Bone marrow (tissue), 2 donors: ENCODE measurements at places on chromosomes 3 and 15.

- no peak for DNase-seq
Measured at GRCh38 chr3:173624086-173624485, 226.5 kb downstream of the NLGN1 start.

DNA sequence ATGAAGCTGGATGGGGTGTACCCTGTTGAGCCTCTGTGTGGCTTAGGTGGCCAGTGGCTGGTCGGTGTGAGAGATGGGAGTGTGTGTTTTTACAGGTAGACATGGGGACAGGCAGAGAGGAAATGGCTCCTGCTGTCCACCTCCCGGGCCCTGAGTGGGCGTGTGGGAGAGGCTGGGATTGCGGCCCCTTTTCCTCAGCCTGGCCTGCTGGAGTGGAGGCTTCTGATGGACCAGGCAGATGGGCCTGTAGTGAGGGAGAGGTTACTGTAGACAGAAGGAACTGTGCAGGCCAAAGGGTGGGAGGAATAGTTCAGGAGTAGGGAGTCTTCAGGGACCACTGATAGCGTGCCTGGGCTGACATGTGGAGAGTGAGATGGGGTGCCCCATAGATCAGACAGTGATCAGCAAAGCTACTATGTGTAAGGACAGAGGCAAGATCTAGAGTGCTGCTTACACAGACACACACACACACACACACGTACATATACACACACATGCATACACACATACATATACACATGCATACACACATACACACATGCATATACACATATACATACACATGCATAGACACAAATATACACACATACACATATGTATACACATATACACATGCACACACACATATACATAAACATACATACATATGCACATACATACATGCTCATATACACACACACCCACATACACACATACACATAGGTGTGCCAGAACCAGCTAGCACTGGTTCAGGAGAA, 26.4 kb downstream of the ACAA1 start:
- no peak for DNase-seq

DNA sequence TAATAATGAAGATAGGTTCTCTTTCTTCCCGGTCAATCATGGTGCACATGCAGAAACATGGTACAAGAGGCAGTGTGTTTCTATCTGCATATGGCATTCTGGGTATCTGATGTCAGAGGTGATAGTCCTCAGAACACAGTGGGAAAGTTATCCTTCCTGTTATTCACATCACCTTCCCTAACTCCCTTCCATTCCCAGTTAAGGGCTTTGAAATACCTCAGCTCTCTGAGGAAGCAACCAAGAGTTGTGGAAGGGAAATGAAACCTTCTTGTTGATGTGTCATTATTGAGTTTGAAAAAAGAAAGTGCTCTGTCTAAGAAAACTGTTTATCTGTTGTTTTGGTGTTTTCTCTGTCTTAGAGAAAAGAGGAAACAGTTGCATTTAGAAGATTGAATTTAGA, 21.9 kb upstream of the P2RY13 start:
- peak; percentile 62 for DNase-seq

DNA sequence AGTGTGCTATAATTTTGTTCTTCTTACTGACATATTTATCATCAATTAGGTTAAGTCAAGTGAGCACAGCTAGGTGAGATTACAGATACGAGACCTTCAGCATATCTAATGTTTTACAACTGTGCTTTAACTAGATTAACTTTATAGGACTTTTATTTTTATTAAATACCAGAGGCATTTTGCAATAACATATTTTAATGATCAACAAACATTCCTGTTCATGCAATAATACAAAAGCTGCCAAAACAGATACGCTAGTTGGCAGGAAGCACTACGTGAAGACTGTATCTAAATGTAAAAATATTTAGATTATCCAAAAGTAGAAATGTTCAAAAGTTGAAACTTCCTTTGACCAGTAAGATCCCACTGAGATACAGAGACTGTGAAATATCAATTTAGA, 139.1 kb downstream of the CBLB start:
- DNase-seq: no peak

DNA sequence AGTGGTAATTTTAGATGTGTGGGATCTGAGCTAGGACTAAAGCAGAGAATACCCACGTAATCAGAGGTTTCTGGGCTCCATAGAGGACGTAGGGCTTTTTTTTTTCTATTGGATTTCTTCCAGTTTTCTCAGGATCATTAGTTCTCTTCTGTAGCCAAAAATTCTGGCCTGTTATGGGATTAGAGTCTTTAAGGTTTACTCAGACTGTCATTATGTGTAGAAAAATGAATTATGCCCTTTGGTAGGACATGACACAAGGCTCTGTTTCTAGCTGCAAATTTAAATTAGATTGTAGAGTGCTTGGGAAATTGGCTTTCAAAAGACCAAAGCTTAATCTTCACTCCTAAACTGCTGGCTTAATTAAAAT, 1.9 kb downstream of the SETD5 start:
- DNase-seq: no peak

- DNase-seq: no peak
Measured at GRCh38 chr3:60898321-60898720, 352.9 kb downstream of the FHIT start.

GRCh38 chr3:159807137-159808040, 181.2 kb upstream of the IL12A start:
- DNase-seq: no peak

DNA sequence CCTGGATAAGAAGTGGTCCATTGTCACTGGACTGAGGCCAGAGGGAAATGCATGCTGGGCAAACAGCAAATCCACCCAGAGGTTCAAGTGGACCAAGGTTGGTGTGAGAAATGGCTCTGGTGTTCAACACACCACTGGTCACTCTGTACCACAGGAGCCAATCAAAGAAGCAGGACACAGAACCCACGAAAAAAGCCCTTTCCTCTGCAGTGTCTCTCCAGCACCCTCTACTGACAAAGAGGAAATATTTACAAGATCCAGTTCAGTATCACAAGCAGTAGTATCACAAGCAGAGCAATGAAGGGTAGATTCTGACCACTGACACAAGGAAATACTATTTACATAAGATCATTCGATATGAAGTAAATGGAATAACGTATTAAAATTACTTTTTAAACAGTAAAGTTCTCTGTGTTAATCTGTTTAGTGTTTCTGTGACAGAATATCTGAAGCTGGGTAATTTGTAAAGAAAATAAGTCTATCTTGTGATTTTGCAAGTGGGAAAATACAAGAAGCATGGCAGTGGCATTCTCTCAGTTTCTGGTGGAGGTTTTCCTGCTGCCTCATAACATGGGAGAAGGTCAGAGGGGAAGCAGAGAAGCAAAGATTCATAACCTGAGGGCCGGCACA, 390.7 kb downstream of the EFHB start:
- no peak for DNase-seq

DNA sequence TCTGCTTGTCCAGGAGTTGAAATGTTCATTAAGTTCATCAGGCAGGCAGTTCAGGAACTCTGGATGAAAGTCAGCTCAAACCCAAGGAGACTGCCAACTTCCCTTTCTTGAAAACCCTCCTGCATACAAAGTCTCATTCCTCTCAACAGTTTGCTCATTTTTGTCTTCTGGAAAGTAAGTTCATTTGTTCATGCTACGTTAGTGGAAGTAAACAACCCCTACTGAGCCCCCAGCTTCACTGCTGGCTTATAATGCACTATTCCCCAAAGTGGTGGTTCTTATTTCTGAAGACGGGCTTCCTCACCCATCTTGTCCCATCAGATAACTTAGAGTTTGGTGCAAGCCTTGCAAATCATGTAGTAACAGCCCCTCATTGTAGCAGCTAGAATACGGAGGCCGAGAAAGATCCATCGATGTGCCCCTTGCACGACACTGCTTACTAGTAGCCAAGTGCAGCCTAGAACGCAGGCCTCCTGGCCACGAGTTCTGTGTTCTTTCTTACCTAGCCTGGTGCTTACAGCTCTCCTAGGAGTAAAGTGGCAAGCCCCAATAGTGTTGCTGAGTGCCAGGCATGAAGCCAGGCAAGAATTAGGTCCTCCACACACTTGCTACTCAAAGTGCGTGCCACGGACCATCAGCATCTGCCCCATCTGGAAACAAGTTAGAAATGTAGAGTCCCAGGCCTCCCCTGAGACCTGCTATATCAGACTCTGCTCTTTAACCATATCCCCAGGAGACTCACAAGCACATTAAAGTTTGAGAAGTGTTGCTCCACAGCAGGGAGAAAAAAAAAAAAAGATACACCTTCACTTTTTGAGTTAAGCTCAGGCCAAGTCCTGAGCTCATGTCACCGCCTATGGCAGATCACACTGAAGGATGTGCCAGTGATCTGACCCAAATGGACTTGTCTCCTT, 82.5 kb downstream of the RFTN1 start:
- no peak for DNase-seq

- DNase-seq: no peak
Measured at GRCh38 chr3:40939741-40940130, 259.6 kb upstream of the CTNNB1 start.

- DNase-seq: no peak
Measured at GRCh38 chr15:81227716-81228115, 31.0 kb downstream of the IL16 start.
